Glomerular endothelial cell (primary cell): ENCODE measurements at places on chromosomes 7 and 10.

GRCh38 chr10:58665361-58665760 is 152.7 kb downstream of the BICC1 start:
- DNase-seq, result no peak

DNA sequence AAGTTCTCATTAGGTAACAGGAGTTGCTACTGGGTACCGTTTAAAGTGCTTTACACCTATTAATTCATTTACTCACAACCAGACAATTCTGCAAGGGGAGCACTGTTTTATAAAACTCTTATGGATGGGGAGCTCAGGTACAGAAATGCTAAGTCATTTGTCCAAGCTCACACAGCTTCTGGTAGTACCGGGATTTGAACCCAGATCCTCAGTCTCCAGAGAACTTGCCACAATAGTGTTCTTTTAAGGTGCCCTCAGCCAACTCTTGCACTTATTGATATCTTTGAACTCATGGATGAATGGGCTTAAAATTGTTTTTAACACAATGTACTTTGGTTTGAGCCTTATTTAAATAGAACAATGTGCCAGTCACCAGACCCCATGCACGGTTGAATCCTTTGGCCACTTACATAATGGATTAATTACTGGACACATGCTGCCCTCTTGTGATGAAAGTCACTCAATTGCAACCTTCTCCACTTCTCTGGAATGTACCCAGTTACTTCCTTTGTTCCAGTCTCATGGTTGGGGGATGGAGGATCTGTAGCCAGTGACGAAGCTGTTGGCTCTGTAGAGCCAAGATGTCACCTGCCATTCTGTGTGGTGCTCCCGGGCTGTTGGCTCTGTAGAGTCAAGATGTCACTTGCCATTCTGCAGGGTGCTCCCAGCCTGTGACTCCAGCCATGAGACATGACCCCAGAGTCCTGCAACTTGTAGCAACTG is 65.6 kb downstream of the NOD1 start:
- DNase-seq, result peak; percentile 90

DNA sequence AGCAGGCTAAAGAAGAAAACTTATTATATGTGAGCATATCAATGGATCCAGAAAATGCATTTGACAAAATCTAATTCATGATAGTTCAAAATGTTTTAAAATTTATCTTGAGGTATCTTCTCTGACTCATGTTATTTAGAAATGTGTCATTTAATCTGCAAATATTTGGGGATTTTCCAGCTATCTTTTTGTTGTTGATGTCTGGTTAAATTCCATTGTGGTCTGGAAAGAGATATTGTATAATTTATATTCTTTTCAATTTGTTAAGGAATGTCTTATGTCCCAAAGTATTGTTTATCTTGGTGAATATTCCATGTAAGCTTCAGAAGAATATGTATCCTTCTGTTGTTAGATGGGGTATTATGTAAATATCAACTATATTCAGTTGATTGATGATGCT is 942.5 kb downstream of the KCNMA1 start:
- DNase-seq, result no peak

DNA sequence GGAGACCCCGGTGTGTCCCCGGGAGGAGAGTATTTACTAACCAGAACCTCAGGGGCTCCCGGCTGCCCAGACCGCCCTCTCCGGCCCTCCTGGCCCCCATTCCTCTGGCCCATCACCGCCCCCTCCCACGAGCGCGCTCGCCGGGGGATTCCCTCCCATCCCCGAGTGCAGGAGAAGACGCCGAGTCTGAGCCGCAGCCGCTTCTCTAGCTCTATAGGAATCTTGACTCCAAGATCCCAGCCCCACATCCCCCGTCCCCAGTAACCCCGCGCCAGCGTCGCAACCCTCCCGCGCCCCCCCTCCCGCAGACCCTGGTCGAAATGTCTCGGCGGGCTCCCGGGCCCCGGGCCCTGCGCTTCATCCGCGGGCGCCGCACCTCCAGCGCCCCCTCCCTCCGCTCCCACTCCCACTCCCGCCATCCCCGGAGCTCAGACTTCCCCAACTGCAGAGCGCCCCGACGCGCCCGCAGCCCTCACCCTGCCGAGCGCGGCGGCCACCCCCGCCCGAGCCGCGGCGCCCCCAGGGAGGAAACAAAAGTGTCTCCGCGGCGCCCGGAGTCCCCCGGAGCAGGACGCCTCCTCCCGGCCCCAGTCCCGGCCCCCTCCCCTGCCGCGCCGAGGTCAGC is 541 bp downstream of the ELMO1 start:
- DNase-seq, result no peak

DNA sequence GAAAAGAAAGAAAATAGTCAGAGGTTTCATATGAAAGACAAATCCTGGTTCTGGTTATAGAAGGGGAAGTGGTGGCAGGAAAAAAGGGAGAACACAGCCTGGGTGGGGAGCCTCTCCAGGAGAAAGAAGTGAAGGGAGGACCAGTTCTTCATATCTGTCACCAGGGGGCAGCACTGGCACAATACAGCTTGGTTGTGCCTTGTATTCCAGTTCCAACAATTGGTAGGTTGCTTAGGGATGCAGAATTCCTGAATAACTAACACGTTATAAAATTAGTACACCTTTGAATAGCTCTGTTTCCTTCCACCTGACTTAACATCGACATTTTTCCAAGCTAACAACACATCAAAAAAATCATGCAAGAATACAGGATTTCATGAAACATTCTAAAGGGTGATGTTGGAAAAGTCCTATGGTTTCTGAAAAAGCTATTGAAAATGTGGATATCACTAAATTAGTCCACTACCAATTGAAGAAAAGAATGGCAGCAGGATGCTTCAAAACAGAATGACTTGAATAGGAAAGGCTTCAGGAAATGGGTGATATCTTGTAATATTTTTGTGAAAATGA is 52.9 kb downstream of the CYP26A1 start:
- no peak for DNase-seq

DNA sequence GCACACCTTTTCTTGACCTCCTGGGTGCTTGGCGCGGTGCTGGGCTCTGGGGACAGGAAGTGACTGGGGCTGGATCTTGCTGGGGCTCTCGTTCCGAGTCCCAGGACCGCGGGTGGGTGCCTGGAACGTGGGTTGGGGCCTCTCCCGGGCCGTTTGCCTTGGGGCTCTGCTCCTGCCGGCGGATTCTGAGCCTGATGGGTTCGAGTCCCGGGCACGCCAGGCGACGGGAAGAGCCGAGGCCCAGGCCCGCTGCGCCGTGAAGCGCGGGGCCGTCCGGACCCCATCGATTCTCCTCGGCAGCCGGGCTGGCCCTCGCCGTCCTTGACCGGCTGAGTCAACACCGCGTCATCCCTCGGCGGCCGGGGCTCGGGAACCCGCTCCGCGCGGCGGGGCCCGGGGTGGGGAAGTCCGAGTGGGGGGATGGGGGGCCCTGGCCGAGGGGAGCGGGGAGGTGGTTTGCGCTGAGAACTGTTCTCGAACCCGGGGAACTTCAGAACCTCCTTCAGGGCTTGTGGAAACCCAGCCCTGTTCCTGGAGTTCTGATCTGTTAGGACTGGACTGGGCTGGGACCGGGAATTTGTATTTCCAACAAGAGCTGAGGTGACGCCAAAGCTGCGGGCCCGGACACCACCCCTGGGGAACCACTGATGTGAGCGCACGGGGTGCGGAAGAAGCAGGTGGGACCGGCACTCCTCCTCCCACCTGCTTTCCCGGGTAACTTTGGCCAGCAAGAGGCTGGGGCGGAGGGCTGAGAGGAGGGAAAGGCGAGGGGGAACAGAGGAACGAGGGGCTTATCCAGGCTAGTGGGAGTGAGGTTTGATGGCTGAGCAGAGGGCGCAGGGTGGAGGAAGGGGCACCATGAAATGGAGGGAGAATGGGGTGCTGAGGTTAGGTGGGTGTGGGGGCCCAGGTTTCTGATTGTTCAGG is 6.2 kb downstream of the HHEX start:
- DNase-seq, result no peak

GRCh38 chr7:120794106-120794729 is 63.7 kb downstream of the TSPAN12 start:
- DNase-seq, result no peak

GRCh38 chr7:32116436-32116835 is 46.2 kb upstream of the PDE1C start:
- DNase-seq, result no peak

- DNase-seq, result no peak
These were observed 58.6 kb downstream of the RALA start for GRCh38 chr7:39681887-39682441.

DNA sequence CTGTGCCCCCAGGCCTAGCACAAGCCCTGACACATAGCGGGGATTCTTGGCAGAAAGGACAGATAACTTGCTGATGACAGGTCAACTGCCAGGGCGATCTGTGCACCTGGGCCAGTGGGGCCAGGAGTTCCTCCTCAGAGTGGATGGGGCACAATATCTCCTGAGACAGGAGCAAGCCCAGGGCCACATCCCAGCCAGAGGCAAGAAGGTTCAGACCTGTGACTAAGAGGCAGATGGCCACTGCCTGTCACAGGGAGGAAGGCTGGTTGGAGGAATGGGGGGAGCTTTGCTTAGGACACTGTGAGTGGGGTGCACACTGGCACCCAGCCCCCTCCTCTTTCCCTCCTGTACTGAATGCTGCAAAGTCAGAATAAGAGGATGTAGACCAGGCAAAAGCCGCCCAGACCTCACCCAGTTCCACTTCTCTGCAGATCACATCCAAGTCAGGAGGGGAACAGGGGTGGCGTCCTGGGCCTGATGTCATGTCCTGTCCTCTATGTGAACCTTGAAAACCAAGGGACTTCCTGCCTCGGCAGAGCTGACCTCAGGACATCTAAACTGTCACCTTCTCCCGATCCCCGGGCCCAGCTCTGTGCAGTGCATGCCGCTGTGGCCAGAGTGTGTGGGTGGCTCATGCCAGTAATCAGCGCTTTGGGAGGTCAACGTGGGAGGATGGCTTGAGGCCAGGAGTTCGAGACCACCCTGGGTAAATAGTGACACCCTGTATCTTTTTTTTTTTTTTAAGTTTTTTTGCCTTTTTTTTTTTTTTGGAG is 1.3 kb downstream of the GUSB start:
- DNase-seq, result no peak

DNA sequence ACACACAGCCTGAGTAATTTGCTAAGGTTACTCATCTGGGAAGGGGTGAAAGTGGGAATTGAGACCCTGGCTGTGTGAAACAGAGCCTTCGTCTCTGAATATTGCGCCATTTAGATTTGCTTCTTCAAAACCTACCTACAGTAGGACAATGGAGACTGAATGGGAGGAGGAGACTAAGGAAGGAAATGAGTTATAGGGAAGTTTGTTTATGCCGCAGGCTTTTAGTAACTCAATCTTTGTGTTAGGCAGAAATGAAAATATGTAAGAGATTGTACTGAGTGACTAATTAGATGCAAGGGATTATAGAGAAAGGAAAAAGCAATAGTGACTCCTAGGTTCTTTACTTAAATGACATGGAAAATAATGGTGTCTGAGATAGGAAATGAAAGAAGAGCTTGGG is 80.2 kb downstream of the KCND2 start:
- DNase-seq, result no peak

- DNase-seq, result no peak
These were observed 215.5 kb downstream of the ACTR3B start for GRCh38 chr7:152975076-152975475.

- no peak for DNase-seq
These were observed 44.7 kb upstream of the SMNDC1 start for GRCh38 chr10:110349386-110349785.

DNA sequence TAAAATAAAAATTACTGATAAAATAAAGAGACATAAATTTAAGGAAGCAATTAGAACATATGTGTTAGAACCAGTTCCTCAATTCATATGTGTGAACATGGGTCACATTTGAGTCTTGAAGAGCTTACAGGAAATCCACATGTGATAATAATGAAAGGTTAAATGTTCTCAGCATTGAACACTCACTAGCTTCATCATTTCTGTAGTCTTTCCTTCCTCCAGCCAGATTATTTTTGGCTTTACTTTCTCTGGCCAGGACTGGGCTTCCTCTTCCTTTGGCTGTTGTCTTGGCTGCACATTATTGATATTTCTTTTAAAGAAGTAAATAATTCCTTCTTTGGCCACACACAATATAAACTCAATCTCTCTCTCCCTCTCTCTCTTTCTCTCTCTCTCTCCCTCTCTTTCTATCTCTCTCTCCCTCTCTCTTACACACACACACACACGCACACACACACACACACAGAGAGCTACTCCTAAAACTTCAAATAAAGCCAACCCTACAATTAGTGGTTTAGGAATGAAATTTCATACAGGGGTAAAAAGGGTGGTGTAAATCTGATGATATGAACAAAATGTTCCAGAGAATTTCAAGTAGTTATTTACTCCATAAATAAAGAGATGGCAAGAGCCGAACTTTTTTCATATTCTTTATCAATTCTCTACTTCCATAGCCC is 171.2 kb downstream of the REEP3 start:
- DNase-seq, result no peak
